Kidney epithelial cell (primary cell): ENCODE measurements at places on chromosomes 1 and 21.

GRCh38 chr1:218964471-218965185 lies 209.1 kb upstream of the LYPLAL1 start:
- no peak for DNase-seq

- DNase-seq = no peak
Observed at GRCh38 chr1:166906647-166907046, 30.6 kb upstream of the TADA1 start.

DNA sequence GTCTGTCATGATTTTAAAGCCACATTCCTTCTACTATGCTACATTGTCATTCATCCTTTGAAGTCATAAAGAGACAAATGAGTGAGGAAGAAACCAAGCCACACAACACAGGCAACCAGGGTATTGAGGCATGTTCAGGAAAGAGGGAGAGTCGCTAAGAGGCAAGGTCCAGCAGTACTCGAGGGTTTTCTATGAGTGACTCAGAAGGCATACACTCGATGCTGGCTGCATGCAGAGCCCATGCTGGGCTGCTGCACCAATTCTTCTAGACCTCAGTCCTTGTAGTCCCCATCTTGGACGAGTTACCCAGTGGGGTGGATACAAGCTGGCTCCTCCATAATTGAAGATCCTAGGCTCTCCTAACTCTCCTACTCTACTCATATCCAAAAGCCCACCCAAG lies 57.6 kb downstream of the OLFML2B start:
- DNase-seq = no peak

DNA sequence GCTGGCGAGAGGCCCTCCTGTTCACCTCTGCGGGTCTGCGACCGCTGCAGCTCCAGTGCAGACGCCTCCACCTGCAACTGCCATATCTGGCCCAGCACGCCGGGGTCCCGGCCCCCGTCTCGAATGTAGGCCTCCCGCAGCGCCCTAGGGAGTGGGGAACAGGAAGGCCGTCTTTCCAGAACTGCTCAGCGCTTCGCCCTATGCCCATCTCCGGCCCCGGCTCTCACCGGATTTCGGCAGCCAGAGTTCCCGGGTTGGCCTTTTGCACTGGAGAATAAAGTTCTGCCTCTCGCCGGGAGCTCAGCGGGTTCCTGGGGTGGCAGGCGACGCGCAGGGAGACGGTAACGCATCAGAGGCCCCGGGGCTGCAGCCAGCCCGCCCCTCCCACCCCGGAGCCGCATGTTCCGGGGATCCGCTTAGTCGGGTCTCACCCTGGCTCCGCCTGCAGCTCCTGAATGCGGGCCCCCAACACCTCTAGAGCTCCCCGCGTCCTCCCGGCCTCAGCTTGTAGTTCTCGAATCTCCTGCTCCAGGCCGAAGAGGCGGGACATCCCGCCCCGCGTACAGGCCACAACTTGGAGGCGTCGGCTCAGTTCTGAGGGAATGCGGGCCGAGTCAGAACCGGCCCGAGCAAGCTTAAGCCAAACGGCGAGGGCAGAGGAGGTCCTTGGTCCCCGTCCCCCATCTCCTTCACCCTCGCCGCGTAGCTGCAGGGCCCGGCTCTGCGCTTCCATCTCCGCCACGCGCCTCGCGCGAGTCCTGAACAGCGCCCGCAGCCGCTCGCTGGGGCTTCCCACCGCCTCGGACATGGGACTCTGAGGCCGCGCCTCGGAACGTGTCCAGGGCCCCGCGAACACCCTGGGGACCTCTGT lies 1.1 kb downstream of the CCDC17 start:
- no peak for DNase-seq

DNA sequence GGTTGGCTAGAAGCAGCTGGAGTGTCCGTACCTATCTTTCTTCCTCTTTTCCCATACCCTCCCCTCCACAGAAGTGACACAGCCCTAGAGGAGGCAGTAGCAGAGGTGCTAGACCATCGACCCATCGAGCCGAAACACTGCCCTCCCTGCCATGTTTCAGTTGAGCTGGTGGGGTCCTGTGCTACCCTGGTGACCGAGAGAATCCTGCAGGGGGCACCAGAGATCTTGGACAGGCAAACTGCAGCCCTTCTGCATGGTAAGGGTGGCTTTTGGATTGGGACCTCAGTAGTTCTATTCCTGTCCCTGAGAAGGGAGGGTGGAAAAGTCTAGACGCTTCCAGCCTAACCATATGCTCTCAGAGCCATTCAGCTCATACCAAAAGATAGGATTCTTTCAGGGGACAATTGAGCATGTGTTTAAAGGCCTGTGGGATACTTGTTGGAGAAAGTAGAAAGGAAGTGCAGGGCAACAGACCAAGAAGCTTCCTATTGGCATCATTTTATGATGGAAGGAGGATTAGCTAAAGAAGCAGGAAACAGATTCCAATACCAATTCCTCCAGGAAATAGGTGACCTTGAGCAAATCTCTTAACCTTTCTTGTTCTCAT lies 11.7 kb upstream of the BNIPL start:
- DNase-seq = no peak

DNA sequence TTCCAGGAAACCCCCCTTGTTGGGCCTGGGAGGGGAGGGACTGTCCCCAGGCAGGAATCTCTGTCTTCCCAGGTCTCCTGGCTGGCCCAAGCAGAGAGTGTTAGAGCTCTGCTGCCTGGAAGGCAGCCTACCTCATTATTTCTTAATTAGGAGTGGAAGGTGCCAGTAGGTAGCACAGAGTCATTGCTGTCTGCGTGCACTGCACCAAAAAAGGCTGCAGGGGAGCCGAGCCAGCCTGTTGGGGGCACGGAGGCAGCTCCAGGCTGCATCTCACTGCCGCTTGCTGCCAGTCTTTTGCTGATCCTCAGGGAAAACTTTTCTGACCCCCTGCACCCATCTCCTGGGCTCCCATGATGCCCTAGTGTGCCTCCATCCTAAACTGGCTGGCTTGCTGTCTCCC lies 58.1 kb downstream of the LRRN2 start:
- no peak for DNase-seq

DNA sequence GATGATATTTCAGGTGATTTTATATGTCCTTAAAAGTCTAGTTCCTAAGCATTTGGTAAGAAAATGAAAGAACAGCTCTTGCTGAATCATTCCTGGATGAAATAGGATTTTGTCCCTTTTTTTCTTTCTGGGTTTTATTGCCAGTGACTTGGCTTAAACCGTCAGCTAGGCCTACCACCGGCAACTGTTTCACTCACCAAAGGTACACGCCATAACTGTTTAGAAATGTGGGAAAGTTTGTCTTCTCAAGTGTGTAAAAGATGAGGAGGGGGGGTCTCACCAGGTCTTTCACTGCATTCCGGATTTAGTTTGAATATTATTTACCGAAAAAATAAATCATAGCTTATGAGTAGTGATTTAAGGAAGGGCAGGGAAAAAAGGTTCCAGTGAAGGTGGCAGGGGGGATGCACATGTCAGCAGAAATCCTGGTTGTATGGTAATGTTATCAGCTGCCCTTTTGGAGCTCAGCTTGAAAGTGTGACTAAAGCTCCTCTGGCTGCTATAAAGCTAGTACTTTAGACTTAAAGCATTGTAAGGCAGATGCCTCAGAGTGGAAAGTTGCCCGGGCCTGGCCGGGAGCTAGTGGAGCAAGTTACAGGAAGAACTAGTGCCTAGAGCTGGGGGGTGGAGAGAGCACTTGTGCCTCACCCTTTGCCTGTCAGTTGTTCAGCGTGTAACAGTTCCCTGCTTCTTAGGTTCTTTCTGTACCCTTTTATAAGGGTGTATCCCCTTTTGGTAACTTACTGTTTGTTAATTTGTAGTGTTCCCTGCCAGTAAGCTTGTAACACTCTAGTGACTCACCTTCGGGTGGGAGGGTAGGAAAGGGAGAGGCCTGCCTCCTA lies 3.1 kb downstream of the ATP1A1 start:
- peak; percentile 57 for DNase-seq

DNA sequence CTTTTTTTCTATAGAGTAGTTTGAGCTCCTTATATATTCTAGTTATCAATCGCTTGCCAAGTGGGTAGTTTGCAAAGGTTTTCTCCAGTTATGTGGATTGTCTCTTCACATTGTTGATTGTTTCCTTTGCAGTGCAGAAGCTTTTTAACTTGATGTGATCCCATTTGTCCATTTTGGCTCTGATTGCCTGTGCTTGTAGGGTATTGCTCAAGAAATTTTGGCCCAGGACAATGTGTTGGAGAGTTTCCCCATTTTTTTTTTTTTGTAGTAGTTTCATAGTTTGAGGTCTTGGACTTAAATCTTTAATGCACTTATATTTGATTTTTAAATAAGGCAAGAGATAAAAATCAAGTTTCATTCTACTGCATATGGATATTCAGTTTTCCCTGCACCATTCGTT lies 774.8 kb upstream of the ADAMTS5 start:
- no peak for DNase-seq

DNA sequence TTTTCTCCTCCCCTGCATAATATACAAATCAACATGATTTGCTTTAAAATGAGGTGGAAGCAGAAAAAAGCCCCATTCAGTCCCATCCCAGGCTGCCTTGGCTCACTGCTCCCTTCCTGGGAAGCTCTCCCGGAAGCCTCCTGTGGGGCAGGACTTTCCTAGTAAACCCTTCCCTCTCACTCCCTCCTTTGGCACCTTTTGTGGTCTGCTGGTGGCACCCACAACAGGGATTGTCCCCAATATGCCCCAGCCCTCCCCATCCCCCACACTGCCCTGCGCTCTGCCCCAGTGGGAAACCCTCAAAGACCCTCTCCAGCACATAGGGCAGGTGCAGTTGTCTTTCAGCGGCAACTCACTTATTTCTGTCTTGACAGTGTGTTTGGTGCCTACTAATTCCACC lies 1.8 kb upstream of the TMPRSS2 start:
- no peak for DNase-seq

GRCh38 chr1:234820597-234820996 lies 210.6 kb upstream of the IRF2BP2 start:
- DNase-seq = no peak

DNA sequence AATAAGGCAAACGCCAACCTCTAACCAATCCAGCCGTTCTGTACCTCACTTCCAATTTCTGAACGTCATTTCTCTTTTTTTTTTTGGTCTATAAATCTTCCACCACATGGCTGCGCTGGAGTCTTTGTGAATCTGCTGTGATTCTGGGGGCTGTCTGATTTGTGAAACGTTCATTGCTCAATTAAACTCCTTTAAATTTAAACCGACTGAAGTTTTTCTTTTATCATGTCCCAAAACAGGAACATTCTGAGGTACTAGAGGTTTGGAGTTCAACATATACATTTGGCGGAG lies 65.5 kb upstream of the BACH1 start:
- DNase-seq = no peak

DNA sequence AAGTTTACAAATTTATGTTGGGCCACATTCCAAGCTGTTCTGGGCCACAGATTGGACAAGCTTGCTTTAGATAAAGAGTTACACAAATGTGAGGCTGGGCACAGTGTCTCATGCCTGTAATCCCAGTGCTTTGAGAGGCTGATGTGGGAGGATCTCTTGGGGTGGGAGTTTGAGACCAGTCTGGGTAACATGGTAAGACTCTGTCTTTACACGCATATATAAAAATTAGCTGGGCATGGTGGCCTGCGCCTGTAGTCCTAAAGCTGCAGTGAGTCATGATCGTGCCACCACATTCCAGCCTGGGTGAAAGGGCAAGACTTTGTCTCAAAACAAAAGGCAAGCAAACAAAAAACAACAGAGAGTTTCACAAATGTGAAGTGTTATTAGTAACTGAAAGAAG lies 5.9 kb upstream of the VCAM1 start:
- DNase-seq = no peak

DNA sequence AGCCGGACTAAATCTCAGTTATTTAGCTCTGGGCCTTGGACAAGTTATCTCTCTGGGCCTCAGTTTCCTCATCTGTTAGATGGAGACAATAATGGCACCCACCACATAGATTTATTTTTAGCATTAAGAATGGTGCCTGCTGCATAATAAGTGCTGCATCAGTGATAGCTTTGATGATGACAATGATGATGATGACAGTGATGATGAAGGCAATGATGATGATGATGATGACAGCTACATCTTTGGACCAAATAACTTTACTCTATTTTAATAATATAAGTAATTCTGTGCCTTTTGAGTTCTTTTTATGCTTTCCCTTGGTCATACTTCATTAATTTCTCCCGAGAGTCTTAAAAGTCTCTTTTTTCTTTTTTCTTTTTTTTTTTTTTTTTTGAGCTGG lies 143.4 kb downstream of the C1orf21 start:
- DNase-seq = no peak

DNA sequence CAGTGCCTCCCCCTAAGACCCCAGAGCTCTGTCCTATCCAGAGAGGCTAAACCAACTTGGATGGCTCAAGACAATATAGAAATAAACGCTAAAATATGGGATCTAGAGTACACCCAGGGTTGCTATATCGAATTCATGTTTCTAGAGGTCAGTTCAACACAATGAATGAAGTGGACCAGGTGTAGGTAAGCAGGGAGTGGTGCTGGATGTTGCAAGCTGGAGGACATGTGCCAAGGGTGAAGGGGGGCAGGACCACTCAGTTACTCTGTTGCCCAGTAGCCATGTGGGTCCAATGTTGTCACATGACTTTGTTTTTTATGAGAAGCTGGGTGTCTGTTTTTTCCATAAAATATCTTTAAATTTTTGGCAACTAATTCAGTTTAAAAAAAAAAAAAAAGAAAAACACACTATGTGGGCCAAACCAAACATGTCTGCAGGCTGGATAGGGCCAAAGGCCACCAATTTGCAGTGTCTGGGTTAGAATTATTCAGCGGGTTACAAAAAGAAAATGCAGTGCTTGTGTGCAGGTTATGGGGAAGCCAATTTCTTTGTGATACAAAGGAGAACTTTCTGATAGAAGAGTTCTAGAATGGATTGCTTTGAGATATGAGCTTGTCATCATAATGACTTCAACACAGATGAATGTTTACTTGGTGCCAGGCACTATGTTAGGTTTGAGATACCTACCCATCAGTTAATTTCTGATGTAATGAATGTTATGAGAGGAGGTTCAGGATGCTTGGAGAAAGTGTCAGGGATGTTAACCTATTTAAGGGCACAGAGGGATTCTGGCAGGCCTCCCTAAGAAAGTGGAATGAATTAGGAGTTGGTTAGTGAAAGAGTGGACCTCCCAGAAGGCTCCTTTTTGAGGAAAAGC lies 8.9 kb downstream of the CACHD1 start:
- DNase-seq = no peak

DNA sequence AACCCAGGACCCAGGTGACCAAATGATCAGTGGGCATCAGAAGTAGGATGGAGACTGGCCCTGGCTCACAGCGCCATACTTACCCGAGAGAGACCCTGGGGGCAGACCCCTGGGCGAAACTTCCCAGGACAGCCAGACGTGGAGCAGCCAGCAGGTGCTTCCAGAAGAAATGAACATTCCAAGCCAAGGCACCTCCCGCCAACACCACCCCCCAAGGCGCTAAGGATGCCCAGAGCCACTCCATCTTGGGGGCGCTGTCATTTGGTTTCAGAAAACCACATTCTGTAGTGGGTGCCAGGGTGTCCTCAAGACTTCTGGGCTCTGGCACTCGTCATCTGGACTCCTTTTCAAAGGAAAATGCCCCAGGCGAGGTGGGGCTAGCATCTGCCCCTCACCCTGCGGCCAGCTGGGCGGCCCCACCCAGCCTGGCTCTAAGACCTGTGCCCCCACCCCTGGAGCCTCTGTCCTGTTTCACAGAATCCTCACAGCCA lies 98.8 kb downstream of the RIPK4 start:
- DNase-seq = no peak

- DNase-seq = no peak
Observed at GRCh38 chr1:237141502-237141901, 99.5 kb downstream of the RYR2 start.
